ENCODE measurements at places on chromosomes 7 and 10.
A peak's percentile ranks its signal among the peaks of the same experiment; 100 is the strongest.

DNA sequence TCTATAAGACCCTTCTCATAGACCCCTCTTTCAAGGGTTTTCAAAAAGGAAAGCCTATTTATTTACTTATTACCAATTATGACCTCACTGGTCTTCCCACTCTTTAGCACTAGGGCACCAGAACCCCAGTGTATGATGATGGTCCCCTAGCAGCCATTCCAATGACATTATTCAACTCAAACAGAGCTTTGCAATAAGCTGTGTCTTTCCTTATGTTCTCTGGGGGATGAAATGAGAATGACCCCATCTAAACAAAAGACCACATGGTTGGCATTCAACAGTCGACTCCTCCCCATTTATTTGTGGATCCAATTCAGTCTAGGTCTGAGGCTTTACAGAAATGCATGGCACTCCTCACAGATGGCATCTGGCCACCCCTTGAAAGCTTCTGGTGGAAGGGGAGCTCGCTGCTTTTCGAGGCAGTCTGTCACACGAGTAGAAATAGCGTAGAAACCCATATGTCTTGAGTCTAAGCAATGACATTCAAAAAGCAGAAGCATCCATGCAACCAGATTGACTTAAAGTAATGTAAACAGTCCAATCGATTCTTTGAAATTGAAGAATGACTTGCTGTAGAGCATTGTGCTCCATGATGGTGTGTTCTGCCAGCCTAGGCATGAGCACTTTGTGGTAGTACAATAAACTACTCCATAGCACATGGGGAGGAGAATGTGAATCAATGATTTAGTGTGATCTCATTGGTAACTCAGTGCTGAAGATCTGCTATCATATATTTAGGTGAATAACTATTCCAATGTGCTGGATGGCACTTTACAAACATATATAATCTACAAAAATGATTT is 29.8 kb downstream of the NRP1 start:
- DNase-seq, result no peak

GRCh38 chr7:78326876-78327275 is 528.3 kb downstream of the PHTF2 start:
- no peak for DNase-seq

DNA sequence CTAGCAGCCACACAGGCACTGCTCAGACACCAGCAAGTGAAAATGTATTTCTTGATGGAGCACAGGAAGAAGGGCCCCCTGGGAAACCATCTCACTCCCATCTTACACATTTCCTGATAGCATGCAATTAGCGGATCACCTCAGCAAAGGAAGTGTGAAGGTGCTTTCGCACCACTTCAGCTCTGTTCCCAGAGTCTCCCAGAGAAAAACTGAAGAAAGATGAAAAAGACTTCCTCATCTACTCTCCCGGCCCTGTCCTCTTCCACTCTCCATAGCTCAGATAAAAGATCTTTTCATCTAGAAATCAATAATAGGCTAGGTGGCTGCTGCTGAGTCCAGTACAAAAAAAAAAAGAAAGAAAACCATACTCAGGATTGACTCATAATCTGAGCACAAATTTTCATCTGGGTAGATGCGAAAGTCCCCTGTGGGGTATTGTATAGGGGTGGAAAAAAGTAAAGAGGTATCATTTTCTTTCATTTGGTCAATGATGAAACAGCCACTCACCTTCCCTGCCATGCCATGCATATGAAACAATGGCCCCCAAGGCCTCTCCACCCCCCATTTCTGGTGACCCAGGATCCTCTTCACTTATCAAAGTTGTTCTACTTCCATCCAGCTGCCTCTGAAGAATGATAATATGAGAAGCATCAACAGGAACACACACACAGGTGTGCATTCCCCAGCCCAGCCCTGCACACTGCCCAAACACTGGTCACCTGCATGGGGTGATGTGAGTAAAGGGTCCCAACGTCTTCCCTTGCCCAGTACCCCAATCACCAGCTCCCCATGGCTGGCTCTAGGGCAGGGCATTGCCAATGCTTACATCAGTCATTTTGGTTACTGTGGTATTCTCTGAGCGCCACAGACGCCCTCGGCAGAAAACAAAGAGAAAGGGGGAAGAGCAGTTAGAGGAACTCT is 48.8 kb upstream of the DGKI start:
- peak; percentile 65 for DNase-seq

- no peak for DNase-seq
Observed at GRCh38 chr7:89002981-89003956, 207.7 kb upstream of the TEX47 start.

DNA sequence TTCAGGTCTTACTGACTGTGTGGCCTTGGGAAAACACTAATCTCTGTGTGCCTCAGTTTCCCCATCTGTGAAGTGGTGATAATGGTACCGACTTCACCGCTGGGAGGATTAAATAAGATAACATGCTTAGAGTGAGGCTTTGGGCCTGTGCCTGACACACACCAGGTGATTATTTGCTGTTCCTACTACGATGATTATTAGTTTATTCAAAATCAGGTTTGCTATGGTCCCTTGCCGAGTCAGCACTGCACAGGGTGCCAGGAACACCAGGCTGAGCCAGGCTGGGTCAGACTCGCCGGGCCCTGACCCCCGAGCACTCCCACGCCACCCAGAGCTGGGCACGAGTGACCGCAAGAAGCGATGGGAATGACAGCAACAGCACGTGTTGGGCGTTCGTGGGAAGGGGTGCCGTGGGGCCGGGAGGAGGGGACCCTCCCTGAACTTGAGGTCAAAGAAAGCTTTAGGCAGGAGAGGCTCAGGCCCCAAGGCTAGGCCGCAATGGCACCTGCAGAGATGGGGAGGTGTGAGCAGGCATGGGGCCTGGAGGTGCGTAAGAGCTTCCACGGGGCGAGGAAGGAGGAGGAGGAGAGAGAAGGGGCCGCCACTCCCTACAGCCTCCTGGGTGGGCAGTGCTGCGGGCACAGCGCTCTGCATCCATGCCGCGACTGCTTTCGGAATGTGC is 325.4 kb downstream of the DNAJB6 start:
- DNase-seq, result no peak

- no peak for DNase-seq
Observed at GRCh38 chr10:62456611-62457101, 82.5 kb downstream of the ZNF365 start.
